ENCODE measurements at places on chromosomes 12 and 14. TPM values are rescaled to one million over a fixed set of nuclear protein-coding genes. Genes with fewer than 3 reads are reported as not detected.
A peak's percentile ranks its signal among the peaks of the same experiment; 100 is the strongest.

GRCh38 chr12:19484738-19485137, 45.4 kb downstream of the AEBP2 start:
- peak; percentile 60 for DNase-seq
- peaks cover 52% of the 10 kb centered on the region for H3K4me1 ChIP-seq
- H3K36me3 ChIP-seq: peaks cover 49% of the 10 kb centered on the region
- peak overlapping the region; percentile 61 for H3K27ac ChIP-seq
- H3K27me3 ChIP-seq: no peaks in the 10 kb centered on the region
- H3K4me3 ChIP-seq: no peak overlapping the region

- no peak for DNase-seq
- H3K36me3 ChIP-seq: no peaks in the 10 kb centered on the region
- no peak overlapping the region for H3K27ac ChIP-seq
- H3K4me1 ChIP-seq: no peaks in the 10 kb centered on the region
- H3K4me3 ChIP-seq: no peak overlapping the region
These were observed 68.2 kb downstream of the ATP23 start for GRCh38 chr12:58009405-58010195.

- DNase-seq: no peak
- H3K36me3 ChIP-seq: no peaks in the 10 kb centered on the region
- no peaks in the 10 kb centered on the region for H3K27me3 ChIP-seq
- no peaks in the 10 kb centered on the region for H3K4me1 ChIP-seq
- no peak overlapping the region for H3K27ac ChIP-seq
These were observed 521.3 kb upstream of the TMEM132C start for GRCh38 chr12:127745469-127746212.

The RPL10L gene
- not detected for total RNA-seq

DNA sequence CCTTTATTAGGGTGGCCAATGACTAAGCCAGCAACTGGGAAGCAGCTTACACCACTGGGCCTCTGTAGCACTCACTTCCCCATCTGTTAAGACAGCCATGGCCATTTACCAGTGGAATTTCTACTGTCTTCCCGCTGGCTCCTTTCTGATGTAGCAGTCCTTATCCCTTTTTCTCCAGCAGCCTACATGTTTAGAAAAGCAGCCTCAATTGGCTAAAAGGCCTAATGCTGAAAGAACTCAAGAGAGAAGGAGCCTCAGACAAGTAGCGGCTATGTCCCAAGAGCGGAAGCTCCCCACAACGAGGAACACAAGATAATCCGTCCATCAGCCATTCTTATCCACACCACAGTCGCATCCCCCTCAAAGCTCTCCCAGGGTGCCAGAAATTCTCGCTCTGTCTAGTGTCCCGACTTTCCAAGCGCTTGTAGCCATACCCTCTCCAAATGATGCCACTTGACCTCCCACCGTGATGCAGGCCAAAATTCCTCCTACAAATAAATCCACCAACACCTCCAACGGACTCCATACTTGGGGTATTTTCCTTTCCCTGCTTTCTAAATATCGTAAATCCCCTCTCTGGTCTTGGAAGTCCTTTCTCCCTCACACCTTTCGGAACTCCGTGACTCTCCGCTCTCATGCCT, 624 bp downstream of the M6PR start:
- H3K36me3 ChIP-seq: peaks cover 25% of the 10 kb centered on the region
- no peak for DNase-seq
- H3K27ac ChIP-seq: peak overlapping the region; percentile 96

Measured in activated naive CD4-positive, alpha-beta T cell treated with anti-CD3 and anti-CD28 coated beads for 36 hours (primary cell).